ENCODE measurements at places on chromosomes 6 and 20.
A peak's percentile ranks its signal among the peaks of the same experiment; 100 is the strongest.

DNA sequence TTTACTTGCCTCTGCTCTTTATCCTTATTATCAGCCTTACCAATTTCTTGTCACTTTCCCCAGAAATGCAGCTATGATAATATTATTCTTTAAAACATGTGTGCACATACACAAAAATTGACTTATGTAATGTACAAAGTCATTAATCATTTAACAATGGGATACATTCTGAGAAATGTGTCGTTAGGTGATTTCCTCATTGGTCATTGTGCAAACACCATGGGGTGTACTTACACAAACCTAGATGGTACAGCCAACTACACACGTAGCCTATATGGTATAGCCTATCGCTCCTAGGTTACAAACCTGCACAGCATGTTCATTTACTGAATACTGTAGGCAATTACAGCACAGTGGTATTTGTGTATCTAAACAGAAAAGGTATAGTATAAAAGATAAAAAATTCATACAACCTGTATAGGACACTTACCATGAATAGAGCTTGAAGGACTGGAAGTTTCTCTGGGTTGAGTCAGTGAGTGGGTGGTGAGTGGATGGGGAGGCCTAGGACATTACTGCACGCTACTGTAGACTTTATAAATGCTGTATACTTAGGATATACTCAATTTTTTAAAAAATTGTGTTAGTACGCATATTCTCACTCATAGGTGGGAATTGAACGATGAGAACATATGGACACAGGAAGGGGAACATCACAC, 56.9 kb downstream of the HIVEP1 start:
- DNase-seq = no peak

- no peak for DNase-seq
Measured at GRCh38 chr6:12331951-12332749, 42.0 kb downstream of the EDN1 start.

DNA sequence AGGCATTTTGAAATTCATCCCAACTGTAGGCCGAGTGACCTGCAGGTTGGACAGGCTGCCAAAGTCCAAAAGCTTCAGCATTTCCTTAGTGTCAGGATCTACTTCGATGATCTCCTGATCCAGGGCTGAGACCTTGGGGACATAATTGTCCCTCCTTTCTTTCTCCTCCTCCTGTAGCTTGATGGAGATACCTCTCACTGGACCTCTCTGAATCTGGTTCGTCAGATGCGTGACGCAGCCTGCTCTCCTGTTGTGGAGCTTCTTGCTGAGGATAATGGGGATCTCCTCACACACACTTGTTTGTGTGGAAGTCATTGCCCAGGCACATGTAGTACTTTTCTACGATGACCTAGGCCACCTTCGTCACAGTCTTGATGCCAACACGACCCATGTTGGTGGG, 1.5 kb upstream of the MAS1L start:
- DNase-seq = no peak

DNA sequence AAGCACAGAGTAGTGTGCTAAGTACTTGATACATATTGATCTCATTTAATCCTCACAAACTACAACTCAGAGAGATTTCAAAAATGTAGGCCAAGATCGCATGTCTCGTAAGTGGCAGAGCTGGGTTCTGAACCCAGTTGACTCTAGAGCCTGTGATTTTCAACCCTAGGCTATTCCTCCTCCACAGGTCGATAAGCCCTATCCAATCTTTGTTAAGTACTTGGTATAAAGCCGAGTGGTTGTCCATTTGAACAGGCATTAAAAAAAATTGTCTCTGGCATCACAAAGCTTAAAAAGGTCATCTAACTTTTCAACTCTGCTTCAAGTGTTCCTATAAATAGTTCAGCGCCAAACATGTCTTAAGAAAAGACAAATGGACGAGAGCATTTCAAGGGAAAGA, 37.4 kb downstream of the LYRM4 start:
- DNase-seq = no peak

DNA sequence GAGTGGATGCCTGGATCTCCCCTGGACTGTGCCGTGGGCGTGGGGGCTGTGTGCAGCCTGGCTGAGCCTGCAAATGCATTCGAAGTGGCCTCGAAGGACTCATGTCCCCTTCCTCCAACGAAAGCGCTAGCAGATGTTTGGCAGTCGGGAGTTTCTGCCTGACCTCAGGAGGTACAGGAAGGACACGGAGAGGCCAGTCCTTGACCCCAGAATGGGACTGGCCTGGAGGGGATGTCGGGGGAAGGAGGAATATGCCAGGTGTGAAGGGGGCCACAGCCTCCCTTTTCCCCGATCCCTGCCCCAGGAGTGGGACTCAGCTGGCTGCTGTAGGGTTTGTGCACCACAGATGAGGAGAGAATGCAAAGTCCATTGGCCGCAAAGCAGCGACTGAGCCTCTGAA, 45.6 kb downstream of the APCDD1L start:
- DNase-seq = no peak

- DNase-seq = no peak
Measured at GRCh38 chr6:89612121-89612520, 26.4 kb downstream of the LYRM2 start.

DNA sequence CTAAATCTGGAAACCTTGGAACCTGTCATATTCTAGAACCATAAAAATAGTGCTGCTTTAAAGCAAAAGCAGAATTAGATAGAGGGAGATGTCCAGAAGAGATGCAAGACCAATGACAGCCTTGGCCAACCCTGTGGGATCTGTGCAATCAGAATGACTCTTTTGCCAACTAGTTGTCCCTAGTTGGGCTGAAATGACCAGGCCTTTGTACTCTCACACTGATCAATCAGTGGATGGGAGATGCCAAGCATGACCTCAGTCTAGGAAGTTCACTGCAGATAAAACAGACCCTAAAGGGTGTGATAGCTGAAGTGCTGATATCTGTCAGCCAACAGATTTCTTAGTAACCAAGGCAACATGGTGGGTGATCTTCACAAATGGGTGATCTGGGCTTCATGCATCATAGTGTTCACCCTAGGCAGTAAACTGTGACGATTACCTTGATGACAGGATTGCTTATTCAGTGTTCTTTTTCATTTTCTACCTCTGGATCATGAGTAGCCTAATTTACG, 52.1 kb downstream of the BCKDHB start:
- no peak for DNase-seq

DNA sequence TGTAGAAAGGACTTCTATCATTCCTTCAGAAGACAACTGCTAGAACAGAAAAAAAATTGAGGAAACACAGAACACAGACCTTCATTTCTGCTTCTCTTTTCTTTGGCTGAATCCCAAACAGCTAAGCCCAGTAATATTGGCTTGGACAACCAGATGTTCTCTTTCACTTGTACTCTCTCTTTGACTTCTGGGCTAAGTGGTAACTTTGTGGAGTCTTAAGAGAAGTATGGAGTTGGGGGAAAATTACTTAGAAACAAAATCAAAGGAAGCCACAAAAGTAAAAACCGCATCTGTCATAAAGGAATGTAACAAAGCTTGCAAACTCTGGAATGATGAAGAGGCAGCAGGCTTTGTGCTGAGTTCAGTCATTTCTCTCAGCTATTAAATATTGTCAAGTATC, 587.5 kb downstream of the CBLN4 start:
- DNase-seq = no peak

DNA sequence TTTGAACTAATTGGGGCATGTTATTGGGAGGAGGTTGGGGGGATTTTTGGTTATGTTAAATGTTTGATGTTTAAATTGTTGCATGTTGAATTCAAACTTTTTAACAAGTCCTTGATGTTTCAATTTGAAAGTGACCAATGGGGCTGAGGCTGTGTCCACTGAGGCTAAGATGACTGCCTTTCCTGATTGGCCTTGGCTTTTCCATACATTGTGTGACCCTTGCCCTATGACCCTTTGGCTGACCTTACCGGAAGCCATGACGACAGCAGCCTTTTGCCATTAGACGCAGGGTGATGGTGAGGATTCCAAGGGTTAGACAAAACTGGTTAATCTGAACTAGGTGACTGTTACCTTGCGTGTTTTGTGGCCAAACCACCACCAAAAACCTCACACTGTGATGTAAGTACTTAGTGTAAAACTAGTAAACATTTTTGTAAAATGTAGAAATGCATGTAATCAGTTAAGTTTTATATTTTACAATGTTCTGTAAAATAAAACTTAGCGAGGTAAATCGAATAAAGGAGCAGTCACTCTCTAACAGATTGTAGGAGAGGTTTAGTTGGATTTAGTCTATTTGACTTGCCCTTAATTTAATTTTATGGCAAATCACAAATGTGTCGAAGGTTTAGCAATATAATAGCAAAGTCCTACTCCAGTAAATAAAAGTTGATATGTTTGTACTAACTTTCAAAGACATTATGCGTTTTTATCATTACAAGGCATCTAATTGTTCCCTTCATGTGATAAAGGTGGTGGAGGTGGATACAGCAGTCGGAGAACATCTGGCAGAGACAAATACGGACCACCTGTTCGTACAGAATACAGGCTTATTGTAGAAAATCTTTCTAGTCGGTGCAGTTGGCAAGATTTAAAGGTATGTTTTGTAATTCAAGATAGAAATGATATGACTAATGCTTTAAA, 1.6 kb downstream of the SRSF6 start:
- DNase-seq = peak; percentile 51

DNA sequence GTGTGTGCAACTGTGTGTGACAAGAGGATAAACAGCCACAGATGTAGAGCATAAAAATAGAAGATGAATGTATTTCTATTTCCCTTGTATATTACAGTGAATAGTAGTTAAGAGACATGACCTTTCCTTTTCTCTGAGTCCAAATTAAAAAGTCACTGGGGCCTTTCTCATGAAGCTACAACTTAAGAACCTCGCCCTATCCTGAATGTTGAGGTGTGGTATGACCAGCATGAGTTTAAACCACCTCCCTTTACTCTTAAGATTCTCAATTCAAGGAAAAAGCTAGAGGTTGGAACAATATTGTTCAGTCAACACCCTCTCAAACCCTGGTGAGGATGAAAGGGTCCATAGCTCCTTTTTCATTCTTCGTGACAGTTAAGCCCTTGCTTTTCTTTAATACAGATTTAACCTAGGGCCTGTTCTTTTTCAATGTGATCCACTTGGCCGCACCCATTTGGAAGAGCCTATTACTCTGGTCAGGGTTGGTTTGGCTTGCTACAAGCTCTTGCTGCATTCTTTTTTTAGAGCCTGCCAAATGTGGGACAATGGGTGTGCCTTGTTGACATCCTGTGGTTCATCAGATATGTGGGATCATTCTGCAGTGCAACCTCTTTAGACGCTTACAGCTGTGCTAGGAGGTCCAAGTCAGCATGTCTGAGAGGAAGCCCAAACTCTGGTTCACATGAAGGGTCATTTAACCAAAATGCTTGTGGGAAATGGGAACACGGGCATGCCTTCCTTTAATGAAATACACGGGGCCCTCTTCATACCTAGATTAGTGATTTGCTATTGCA, 290.0 kb downstream of the HAO1 start:
- DNase-seq = no peak

DNA sequence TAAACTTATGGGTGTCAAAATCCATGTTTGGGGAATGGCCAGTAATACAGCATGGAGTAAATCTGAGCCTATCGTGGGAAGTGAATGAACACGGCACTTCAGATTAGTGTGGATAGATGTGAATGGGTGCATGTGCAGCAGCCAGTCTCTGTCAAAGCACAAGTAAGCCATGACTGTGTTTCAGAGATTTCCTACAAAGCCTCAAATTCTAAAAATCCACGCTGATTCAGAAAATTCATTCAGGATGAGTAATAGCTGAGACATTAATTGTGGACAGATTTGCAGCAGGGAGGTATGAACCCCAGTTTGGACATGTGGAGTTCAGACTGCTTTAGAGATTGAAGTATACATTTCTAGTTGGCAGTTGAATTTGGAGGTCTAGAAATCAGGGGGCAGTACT, 115.1 kb downstream of the QKI start:
- peak; percentile 96 for DNase-seq

DNA sequence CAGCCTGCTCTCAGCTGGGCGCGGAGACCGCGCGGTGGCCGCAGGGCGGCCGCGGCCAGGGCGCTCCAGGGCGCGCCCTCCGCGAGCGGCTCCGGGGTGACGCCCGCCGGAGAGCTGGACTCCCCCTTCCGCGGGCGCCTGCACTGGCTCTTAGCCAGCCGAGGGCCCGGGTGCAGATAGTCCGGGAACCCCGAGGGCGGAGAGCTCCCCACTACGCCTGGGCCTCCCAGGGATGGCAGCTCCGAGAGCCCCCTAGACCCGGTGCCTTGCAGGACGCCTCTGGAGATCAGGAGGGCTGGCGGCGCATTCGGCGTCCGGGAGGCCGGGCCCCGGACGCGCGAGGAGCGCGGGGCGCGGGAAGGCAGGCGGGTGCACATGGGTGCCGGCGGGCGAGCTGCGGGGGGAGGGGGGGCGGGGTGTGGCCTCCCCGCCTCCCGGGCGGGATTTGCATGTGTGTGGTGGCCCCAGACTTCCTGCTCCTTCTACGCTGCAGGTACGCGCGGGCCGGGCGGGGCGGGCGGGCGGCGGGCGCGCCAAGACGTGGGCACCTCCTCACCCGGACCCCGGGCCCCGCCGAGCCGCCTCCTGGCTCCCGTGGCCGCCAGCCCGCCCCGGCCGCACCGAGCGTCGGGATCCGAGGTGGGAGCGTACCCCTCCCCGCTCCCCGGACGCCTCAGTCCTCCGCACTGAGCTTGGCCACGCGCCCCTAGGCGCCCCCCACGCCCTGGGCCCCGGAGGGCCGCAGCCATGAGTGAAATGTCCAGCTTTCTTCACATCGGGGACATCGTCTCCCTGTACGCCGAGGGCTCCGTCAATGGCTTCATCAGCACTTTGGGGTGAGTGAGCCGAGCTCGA, at the start of gene ITPR3:
Gene ITPR3, plus strand, starts transcription at position 467 of the 855 bp plus-strand sequence. Its CDS starts 281 bp downstream, at position 748.
- DNase-seq = peak; percentile 80
